ENCODE measurements at places on chromosomes 12 and 14.

- peak; percentile 26 for DNase-seq
Observed at GRCh38 chr14:24279301-24280186, 8.1 kb upstream of the RABGGTA start.

DNA sequence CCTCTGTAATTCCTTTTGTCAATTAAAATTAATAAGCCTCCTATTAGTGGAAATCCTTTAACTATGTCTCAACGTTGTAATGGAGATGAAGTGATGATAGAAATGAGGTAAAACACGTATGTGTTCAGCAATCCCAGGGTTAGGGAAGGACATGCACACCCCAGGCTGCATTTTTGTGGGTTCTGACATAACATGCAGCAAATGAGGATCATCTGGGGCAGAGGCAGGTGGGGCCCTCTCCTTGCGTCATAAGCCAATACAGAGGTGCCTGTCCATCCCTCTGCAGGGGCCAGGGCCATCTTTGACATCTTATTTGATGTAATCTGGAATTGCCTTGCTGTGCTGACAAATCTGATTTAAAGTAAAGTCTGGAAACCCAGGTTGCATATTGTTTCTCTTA is 73.2 kb downstream of the MYRFL start:
- DNase-seq: no peak

- DNase-seq: no peak
Observed at GRCh38 chr12:69068448-69068847, 135.5 kb upstream of the CPM start.

DNA sequence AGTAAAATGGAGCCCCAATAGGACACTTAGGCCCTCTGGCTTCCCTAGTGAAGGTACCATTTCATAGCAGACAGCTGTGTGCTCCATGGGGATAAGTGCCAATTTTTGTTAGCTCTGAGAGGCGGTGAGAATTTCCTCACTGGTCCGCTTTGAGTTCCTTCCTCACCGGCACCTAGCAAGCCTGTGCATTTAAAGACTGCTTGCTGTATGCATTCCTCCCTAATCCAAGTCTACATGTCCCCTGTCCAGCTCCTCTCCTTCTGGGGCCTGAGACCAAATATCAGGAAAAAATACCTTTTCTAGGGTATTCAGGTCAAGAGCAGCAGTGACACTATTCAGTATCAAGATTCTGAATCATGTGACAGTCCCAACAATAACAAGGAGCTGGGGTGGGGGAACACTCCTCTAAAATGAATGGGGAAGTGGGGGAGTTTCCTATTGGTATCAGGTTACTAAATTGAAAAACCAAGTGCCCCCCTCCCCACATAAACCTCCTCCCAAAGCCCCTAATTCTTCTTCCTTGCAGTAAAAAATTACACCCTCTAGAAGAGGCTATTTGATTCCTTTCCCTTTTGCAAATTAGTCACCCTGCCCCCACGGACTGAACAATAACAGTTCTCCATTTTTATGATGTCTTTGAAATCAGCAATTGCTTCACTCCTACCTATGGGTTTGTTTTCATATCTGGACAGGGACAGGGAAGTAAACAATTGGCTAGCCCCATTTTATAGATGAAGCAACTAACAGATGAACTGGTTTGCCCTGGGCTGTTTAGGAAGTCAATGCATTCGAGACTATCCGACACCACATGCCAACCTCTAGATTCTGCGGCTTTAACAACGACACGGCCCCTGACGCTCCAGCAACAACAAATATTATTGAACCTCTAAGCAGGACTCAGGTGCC is 28.9 kb downstream of the BCL11B start:
- DNase-seq: no peak

GRCh38 chr12:59859171-59859510 is 263.3 kb downstream of the SLC16A7 start:
- no peak for DNase-seq

GRCh38 chr12:131994589-131994988 is 44.8 kb downstream of the EP400 start:
- no peak for DNase-seq

GRCh38 chr12:95759718-95760117 is 30.8 kb downstream of the NTN4 start:
- DNase-seq: no peak

- DNase-seq: no peak
Observed at GRCh38 chr12:93060666-93061472, 131.8 kb upstream of the EEA1 start.

DNA sequence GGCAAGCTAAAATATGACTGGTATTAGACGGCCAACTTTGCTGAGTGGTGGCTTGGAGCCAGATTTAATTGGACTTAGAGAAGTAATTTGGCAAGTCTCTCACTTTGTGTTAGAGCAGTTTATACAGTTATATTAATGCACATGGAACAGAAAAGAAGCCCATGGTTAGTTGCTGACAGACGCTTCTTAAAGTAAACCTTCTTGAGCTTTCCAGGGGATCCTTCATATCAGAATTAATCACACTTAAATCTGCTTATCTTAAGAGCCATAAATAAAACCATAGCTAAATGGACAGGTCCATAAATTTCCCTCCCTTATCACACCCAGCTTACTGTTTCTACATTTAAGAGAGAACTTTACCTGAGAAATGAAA is 9.6 kb downstream of the GSG1 start:
- DNase-seq: no peak

GRCh38 chr12:60926256-60926655 is 1330.4 kb downstream of the SLC16A7 start:
- DNase-seq: no peak

- no peak for DNase-seq
Observed at GRCh38 chr14:94426526-94426925, 26.1 kb downstream of the SERPINA11 start.

DNA sequence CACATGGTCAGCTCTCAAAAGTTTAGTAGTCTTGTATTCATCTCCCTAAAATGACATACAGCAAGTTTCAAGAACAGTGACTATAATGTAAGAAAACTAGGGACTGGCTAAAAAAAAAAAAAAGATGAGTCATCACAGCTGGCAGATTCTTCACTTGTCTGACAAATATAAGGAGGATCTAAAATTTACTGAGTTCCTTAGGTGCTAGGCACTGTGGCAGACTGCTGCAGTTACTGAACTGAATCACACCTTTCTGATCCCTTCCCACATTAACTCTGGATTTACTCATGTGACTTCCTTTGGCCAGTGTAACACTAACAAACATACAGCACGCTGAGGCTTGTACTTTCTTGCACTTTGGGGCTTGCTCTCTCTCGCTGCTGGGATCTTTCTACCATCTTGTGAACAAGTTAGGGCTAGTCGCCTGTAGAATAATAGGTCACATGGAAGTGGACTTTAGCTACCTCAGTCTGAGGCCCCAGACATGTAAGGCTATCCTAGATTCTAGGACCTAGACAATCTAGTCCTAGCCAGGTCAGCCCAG is 32.1 kb downstream of the BAZ1A start:
- DNase-seq: peak; percentile 57

DNA sequence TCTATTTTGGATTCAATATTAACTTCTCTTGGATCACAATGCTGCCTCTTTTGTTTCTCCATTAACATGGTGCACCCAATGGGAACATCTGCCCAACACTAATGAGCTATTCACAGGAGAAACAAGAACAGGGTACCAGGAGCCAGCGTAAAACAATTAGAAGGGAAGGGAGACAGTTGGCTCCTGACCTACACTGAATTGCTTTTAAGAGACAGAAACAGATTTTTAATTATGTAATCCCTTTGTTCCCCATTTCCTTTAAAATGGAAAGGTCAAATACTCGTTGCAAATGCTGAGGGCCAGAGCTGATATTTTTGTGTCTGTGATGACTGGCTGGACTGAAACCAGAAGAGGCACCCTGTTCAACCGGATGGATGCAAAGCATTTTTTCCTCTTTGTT is 108.3 kb downstream of the SEC23A start:
- DNase-seq: no peak

GRCh38 chr14:50801706-50802105 is 29.3 kb downstream of the NIN start:
- DNase-seq: no peak

DNA sequence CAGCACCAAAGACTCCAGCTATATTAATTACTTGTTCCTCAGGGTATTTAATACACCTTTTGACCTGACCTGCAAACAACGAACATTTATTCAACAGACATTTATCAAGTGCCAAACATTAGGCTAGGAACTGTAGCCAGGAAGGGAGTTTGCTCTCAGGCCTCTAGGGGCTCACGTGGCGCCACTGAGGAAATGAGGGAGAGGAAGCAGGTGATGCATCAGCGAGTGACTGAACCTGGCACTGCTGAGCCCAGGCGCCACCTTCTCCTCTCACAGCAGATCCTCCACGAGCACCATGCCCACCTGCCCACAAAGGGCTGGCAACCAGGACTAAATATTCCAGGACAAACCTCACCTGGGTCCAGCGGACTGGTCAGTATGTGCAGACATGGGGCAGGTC is 50.2 kb downstream of the SETD3 start:
- no peak for DNase-seq

DNA sequence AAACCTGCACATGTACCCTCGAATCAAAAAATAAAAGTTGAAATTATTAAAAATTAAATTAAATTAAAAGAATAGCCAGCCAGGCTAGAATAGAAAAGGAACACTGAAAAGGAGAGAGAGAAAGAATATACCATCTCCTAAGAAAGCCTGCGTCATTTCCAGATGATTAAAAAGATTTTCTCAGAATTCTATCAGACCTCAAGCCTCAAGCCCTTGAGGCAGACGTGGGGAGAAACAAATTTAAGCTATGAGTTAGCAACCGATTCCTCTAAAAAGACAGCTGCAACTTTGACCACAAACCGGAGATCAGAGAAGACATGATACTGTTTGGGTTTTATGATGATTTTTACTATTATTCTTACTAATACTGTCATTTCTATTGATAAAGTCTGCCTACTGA is 138.3 kb downstream of the KSR2 start:
- no peak for DNase-seq

GRCh38 chr14:65791191-65791981 is 378.9 kb downstream of the FUT8 start:
- DNase-seq: no peak

DNA sequence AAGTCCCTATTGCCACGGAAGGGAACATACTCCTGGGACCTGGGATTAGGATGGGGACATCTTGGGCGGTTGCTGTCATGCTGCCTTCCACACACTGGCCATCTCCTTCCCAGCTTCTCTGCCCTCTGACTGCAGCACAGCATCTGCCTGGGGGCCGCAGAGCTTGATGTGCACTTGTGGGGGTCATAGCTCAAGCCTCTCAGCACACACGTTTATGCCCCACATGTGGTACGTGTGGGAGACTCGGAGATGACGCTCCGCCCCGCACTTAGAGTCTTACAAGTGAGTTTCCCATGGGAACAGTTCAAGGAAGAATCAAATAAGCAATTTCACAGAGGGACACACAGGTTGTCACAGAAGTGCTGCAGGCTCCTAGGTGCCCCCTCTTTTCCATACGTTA is 8.6 kb downstream of the ACADS start:
- DNase-seq: no peak

DNA sequence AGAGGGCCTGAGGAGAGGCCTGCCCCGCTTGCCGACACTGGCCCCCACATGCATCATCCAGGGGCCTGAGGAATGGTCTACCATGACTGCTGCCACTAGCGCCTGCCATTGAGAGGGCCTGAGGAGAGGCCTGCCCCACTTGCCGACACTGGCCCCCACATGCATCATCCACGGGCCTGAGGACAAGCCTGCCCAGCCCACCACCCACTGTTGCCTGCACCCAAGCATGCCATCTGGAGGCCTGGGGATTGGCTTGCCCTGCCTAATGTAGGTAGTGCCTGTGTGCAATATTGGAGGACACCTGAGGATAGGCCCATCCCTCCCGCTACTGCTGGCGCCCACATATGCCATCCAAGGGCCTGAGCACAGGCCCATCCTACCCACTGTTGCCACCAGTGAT is 24.4 kb downstream of the CYP46A1 start:
- no peak for DNase-seq

- DNase-seq: no peak
Observed at GRCh38 chr14:98897605-98898309, 374.2 kb downstream of the BCL11B start.

DNA sequence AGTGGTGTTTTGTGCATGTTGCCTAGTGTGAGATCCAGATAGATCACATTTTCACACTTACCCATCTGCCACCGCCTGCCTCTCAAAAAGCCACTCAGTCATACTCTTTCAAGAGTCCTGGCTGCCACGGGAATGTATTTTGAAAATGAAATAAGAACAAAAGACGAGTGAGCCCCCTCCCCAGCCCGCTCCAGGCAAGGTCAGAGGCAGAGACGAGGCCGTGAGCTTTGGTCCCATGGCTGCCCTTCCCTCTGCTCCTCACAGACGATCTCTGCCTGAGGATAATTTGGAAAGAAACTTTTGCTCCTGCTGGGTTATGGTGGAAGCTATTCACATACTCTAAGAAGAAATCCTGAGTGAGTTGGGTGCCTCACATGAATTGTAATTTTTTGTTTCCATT is 924.3 kb downstream of the BCL11B start:
- DNase-seq: no peak

GRCh38 chr12:42284157-42284556 is 41.7 kb downstream of the ZCRB1 start:
- peak; percentile 30 for DNase-seq

DNA sequence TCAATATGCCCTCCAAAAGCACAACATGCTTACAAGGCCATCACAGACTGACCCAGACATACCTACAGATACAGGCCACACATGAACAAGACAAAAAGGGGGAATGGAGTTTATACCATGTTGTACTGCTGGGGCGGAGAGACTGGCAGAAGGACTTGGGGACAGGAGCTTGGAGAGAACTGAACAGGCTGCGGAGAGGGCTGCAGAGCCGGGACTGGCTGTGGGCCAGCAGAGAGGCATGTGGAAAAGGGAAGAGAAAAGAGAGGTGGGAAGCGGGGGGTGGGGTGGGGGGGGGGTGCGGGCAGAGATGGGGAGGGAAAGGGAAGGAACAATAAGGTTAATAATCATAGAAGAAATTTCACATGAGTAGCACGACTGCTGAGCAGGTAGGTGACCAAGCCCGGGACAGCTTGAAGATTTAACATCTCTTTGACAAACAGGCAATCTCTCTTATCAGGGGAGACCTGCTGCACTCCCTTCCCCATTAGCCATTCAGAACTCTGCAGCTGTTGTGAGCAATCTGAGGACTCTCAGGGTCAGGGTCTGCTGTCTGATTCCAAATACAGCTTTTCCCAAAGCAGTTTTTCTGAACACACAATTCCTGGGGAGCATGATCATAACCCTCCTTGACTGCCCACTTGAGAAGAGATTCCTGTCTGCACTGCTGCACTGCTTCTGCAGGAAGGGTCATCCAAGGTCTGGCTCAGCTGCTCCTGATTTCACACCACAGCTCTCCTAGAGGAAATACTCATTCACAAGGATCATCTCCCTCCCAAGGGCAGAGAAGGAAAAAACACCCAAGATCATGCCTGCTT is 21.6 kb upstream of the STAC3 start:
- DNase-seq: no peak

GRCh38 chr12:99392091-99392850 is 255.3 kb upstream of the GARIN6 start:
- no peak for DNase-seq
